ENCODE measurements at places on chromosomes 16 and 17.

- no peak for DNase-seq
Observed at GRCh38 chr17:30361766-30362279, 16.9 kb upstream of the CPD start.

- no peak for DNase-seq
Observed at GRCh38 chr16:20868890-20869289, 31.3 kb downstream of the DCUN1D3 start.

DNA sequence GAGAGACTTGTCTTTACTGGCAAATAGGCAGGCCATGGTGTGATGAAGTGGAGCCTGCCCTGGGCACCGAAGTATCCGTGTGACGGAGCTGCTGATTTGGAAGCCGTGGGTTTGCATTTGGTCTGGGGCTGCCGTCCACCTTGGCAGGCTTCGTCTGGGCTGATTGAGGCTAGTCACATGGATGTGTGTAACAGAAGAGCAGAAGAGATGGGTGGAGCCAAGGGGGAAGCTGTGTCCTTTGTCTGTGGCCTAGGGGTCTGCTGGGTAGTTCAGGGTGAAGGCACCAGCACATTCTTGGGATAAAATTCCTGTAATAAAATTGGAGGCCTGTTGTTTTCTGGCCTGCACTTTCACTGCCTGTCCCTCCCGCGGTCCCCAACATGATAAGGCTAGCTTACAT, 106.1 kb downstream of the AATF start:
- DNase-seq: no peak

DNA sequence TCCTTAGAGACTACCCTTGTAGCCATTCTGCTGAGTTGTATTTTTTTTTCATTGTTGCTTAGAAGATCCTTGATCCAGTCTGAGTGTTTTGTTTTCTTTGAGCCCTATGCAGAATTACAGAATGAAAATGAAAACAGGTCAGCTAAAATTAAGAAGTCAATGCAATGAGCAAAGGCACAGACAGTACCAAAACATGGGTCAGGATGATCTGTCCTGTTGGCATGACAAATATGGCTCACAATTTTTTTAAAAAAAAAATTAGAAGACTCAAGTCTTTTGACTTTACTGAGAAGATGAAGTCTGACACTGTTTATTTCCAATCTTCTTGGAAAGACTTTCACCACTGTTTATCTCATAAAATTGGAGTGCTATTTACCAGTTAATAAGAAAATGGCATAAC, 32.4 kb downstream of the KCNJ16 start:
- DNase-seq: no peak

DNA sequence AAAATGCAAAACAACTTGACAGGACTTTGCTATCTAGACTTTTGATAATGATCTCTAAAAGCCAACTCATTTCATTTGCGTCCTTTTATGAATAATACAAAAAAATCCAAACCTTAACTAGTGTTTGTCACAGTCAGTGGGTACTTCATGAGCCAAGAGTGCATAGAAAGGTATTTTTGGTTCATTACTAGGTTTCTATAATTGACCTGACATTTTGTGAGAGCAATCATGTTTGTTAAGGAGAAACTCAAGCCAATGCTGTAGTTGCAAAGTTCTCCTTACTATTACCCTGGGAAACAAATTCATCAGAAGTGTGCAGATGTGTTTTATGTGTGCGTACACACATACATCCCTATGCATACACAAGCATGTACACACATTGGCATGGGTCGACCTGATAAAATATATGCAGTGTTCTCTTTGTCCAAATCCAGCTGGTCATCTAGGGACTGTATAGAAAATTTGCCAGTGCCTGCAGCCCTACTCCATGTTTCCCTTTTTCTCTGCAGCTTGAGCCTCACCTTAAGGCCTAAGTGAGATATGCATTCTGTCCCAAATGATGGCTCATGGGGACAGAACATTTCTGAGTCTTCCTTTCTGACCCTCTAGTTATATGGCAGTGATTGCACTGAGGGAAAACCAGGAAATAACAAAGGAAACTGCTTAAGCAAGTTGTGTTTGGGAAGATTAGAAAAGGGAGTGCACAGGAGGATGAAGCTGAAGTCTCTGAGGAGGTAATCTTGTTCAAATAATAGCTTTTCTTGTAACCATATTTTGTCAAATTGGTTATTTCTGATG, 128.1 kb downstream of the CDH13 start:
- no peak for DNase-seq

GRCh38 chr17:3810019-3810418, 9.0 kb upstream of the ITGAE start:
- DNase-seq: no peak

DNA sequence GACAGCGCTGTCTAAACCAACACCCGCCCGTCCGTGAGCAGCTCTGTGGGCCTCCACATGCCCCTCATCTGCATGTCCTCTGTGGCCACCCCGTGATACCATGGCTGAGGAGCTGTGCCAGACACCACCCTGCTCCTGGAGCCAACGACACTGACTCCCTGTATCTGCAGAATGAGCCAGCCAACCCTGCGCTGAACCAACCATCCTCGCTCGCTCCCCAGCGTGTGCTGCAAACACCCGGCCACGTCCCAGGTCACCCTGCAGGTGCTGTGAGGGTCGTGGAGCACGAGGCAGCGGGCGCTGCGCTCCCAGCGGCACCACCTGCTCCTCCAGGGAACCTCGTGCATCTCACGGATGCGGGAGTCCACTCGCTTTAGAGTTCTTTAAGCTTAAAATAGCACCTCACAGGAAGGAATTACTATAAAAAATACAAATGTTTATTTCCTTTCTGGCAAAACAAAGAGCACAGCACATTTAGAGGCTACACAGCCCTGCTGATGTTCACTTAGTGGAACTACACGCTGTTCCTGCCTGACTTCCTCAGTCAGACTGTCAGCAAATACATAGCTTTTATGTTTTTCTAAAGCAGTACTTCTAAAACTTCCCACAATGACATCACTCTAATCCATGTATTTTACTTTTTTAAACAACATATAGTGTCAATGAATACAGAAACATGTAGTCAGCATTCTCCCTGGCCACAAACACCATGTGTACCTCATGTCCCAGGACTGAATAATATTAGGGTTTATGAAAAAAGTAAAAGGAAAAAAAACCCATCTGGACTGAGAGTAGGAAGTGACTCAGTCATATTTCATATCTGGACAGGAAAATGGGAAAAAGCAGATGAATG, 43.5 kb downstream of the MAP1LC3B start:
- no peak for DNase-seq

DNA sequence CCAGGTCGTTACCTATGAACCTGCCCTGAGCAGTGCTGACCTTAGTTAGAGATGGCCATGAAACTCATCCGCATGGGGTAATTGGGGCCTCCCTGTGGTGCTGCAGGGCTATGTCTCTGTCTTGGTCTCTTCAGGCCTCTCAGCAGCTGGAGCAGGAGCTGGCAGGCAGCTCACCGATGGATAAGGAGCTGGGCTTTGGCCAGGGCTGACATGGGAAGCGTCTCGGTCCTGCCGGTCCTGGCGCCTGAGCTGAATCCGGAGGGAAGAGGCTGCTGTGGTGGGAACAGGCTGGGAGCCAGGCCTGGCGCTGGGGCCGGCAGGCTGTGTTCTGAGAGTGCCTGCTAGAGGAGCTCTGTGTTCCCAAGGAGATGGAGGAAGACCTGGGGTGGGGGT, 10.1 kb downstream of the IL32 start:
- no peak for DNase-seq

DNA sequence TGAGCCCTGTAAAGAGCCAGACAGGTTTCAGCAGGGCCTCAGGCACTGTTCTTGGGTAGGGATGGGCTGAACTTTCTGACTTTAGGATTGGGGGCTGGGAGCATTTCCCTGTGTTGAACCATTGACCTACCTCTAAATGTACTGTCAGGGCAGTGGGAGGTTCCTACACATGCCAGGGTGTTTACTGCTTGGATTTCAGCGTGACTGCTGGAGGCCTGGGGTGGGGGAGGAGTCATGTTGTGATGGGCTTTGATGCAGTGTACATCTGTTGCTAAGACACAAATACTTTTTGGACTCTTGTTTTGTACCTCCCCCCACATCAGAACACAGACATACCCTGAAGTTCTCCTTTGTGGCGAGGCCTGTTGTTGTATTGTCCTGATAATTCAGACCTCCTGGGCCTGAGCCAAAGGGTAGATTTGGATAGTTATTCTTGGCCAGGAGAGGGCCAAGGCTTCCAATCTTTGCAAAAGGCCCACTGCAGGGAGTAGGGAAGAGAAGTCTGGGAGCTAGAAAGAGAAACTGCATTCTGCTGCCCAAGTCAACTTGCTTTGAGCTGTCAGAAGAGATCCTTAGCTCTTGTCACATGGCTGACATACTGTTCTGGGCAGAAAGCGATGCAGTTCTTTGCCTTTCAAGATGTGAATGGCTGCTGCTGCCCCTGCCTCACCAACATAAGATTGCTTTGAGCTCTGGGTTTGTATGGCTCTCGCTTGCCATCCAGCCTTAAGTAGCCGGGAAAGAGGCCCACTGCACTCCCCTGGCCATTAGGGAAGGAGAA, 3.7 kb downstream of the NFE2L1 start:
- no peak for DNase-seq

DNA sequence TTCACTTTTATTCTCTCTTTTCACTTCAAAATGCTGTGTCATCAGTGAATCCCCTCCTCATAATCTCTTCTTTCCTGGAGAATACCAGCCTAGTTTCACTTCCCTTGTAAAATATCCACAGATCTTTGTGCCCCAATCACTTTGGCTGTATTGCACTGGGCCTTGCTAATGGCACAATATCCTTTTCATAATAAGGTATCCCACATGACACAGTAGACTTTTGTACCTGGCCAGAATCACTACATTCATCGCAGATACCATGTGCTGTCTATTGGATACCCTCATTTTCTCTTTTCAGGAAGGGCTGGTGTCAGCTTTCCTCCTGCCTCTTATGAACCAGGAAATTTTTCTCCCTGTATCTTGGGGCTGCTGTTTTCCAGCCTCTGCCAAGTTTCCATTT, 25.7 kb upstream of the TOX3 start:
- DNase-seq: no peak

DNA sequence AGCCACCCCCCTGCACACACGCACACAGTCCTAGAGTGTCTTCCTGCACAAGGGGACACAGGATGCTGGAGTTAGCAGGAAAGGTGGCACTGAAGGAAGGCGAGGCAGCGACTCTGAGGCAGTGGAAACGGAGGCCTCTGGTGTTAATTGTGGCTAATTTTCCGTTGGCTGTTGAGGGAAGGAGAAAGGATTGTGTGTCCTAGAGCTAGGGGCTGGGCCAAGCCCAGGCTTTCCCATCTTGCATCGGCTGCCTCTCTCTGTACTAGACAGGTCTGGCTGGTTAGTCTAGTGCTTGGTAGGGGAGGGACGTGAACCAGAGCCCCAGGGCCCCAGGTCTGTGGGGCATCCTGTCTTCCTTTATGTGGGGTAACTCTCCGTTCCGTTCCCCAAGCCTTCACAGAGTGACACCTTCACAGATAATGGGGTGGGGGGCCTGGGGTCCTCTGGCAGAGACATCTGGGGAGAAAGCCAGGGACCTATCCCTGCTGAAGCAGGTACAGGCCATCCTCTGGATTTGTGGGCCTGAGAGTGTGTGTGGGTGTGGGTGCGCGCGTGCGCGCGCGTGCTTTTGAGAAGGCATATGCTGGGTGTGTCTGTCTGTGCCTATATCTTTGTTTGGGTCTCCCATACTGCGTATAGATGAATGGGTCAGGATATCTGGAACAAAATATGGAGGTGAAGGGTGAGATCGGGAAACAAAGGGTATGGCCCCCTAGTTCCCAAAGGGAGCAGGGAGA, at the start of gene CHD3:
TSS of gene CHD3 (plus strand) at position 606 of the 737 bp plus-strand sequence. CDS start 212 bp downstream, outside the sequence.
- DNase-seq: no peak

GRCh38 chr17:2323629-2324314, 12.5 kb downstream of the TSR1 start:
- DNase-seq: no peak

DNA sequence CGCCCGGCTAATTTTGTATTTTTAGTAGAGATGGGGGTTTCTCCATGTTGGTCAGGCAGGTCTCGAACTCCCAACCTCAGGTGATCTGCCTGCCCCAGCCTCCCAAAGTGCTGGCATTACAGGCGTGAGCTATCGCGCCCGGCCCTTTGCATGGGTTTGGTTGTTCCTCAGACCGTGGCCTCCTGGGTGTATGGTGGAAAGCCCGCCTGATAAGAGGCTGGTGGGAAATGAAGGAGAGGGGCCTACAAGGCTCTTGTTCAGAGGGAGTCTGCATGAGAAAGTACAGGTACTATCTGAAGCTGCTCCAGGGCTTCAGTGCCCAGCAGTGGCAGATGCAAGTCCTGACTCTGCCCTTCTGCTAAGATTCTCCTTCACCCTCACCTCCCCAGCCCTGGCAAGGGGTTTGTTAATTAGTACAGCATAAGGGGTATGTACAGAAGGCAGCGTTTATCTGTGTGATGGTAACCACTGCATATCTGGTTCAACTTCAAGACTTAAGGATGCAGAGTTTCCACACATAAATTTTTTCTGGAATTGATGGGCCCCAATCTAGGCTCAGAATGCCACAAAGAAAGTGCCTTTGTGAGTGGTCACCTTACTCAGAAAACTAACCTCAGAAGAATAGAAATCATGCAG, 24.2 kb downstream of the GRB7 start:
- DNase-seq: no peak

- DNase-seq: no peak
Observed at GRCh38 chr16:84905965-84906460, 86.2 kb downstream of the CRISPLD2 start.

- DNase-seq: no peak
Observed at GRCh38 chr16:71242036-71242435, 11.5 kb upstream of the HYDIN start.

- DNase-seq: no peak
Observed at GRCh38 chr17:65660947-65661346, 99.5 kb upstream of the AXIN2 start.

GRCh38 chr17:81143200-81143527, 22.1 kb upstream of the PVALEF start:
- DNase-seq: no peak

DNA sequence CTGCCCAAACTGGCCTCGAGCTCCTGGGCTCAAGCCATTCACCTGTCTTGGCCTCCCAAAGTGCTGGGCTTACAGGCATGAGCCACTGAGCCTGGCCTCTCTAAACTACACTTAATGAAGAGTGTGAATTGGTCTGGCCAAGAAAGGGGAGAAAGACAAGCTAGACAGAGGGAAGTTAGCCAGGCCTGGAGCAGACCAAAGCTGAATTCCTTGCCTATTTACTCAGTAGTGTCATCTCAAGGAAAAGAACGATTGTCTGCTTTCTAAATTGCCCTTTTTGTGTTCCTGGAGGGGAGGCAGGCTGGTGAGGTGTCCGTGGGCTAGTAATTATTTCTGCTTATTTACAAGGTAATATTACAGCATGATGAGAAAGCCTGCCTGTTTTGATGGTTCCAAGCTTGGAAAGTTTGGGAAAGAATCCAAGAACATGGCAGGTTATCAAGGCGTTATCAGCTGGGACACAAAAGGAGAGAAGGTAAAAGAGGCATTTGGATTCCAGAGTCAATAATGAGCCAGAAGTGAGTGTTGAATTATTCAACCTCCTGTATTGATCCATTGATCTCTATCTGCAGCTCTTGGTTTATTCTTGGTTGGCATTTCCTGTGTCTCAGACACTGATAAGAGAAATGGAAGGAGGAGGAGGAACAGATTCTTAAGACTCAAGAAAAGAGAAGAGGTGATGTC, 6.3 kb upstream of the CBFB start:
- no peak for DNase-seq

- no peak for DNase-seq
Observed at GRCh38 chr17:19570544-19571062, 36.9 kb downstream of the SLC47A1 start.
